ENCODE measurements at places on chromosomes 6 and 20.

DNA sequence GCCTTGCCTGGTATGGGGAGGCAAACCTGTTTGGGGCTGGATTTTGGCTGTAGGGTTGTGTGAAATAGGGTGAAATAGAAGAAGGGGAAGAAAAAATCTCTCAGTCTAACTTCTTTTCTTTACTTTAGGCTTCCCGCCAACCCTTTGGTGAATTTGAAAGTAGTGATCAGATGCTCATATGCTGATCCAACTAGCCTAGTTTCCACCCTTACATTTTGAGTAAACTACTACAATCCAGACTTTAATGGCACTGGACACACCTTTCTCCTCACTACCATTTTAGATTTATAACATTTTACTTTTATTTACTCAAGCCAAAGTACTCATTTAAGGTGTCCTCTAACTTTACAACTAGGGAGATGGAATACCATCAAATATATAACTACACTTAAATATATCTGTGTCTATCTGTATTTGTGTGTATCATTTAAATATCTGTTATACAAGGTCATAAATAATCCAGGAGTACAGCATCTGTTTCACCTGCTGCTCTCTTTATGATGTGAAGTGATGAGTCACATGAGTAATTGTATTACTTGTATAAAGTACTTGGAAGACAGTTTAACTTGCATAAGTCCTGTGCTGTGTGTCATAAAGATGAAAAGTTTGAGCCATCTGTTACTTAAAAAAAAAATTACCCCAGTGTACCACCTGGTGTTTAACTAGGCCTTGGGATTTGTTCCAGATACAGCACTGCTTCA, 172.1 kb downstream of the CDKAL1 start:
- no peak for DNase-seq

GRCh38 chr20:14992961-14993360, 655.5 kb upstream of the FLRT3 start:
- no peak for DNase-seq

GRCh38 chr6:105474234-105474633, 71.4 kb upstream of the PREP start:
- DNase-seq: no peak

GRCh38 chr6:136897071-136897470, 25.0 kb upstream of the SLC35D3 start:
- DNase-seq: no peak

- DNase-seq: no peak
Measured at GRCh38 chr20:10387686-10388085, 46.3 kb downstream of the MKKS start.

GRCh38 chr6:10684618-10685017, 9.8 kb downstream of the C6orf52 start:
- no peak for DNase-seq

DNA sequence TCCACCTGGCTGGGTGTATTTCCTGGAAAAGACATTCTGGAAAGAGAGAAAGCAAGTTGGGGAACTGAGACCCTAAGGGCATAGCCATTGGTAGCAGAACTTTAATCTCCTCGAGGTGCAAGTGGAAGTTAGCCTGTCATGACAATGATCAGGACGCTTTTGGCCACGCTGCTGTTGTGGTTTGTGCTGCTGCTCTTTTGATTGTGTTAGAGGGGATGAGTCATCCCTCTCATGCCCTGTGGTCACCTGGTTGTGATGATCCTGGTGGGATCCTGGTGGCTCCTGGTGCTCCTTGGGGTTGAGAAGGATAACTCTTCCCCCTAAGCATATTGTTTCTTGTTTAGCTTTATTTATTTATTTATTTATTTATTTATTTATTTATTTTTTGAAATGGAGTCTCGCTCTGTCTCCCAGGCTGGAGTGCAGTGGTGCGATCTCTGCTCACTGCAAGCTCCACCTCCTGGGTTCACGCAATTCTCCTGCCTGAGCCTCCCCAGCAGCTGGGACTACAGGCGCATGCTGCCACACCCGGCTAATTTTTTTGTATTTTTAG, 350.3 kb downstream of the KIF16B start:
- no peak for DNase-seq

DNA sequence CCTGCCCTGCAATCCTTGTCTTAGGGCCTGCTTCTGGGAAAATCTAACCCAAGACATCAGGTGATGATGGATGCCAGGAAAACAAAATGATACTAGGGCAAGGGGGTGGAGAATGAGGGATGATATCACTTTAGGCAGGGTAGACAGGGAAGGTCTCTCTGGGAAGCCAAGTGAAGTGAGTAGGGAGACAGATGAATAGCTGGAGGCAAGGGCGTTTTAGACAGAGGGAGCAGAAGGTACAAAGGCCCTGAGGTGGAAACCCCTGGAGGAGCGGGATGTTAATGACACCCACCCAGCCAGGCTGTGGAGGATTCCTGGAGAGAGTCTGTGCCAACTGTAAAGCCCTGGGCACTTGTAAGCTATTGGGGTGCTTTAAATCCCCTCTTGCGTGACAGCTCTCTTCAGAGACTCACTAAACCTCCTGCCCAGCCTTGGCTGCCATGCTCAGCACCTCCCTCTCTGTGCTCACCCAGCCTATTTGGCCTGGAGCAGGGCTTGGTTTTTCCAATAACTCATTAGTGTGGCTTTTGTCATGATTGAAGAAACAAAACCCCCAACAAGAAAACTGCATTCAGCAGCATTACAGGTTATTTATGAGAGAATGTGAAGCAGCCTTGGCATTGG, 12.4 kb upstream of the MDGA1 start:
- DNase-seq: no peak

DNA sequence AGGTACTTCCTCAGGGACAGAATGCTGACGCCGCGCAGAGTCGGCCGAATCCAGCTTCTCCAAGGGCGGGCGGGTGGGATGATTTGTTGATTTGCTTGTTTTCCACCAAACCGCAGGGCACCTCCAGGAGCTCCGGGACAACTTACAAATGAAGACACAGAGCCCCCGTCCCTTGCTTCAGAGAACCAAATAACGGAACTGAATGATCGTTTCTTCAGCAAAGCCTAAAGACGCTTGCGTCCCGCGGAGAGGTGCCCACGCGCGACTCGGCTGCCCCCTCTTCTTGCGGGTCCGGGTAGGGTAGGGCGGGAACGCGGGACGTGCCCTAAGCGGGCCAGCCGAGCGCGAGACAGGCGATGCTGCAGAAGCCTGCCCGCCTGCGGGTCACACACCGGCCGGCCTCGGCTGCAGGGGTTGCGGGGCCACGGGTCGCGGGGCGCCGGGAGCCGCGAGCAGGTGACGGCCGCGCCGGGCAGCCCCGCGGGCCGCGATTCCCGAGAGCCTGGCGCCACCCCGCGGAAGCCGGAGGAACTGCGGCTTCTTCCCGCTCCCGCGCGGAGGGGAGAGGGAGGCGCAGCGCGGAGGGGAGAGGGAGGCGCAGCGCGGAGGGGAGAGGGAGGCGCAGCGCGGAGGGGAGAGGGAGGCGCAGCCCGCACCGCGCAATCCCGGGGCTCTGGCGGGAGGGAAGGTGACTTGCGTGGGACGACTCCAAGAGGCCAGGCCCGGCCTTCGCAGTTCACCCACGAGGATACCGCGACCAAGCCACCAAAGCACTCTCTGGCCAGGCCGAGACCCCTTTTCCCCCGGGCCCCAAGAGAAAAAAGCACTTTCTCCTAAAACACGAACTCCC, 7.7 kb upstream of the FOXF2 start:
- DNase-seq: peak; percentile 24

GRCh38 chr20:18524646-18525045, 16.9 kb downstream of the SEC23B start:
- DNase-seq: no peak

DNA sequence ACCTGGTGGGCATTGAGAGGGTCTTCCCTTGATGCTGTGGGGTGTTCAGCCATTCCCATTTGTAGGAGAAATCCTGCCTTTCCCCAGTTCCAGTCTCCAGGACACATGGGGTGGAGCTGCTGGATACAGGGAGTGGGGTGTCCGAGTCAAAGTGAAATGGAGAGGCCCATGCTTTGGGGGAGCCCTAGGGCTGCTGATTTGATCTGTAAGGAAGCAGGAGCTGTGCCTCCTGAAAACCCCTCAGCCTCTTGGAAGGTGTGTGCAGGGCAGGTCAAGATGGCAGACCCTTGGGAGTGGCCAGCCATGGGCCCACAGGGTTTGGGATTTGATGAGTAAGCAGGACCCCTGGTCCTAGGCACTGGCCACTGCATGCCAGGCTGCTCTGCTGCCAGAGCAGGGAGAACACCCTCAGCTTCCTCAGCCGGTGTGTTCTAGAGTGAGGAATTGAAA, 82.0 kb downstream of the SERAC1 start:
- DNase-seq: no peak

- DNase-seq: no peak
Measured at GRCh38 chr20:49424536-49424935, 57.9 kb downstream of the KCNB1 start.

- DNase-seq: peak; percentile 98
Measured at GRCh38 chr6:147131532-147132128, 72.6 kb upstream of the STXBP5 start.

- no peak for DNase-seq
Measured at GRCh38 chr6:38501931-38502330, 137.8 kb downstream of the BTBD9 start.

DNA sequence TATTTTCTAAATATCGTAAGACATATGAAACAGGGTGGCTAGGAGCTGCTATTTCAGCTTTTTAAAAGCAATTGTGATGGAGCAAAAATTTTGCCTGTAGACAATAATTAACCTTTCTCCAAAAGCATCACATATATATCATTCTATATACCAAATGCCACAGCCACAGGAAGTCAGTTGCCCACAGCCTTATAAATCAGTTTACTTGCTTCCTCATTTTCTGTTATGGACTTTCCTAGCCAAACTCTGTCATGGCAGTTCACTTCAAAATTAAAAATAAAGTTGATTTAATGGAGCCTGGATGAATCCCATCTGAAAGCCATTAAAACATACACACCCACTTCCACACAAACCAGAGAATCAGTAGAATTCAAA, 93.4 kb upstream of the NHSL1 start:
- DNase-seq: peak; percentile 72

GRCh38 chr20:62969939-62970306, 17.4 kb downstream of the SLC17A9 start:
- no peak for DNase-seq

- DNase-seq: no peak
Measured at GRCh38 chr20:52104546-52105441, 86.8 kb downstream of the ZFP64 start.

- no peak for DNase-seq
Measured at GRCh38 chr20:10651227-10651990, 22.4 kb downstream of the JAG1 start.

- no peak for DNase-seq
Measured at GRCh38 chr20:20075032-20075431, 22.7 kb downstream of the CFAP61 start.

DNA sequence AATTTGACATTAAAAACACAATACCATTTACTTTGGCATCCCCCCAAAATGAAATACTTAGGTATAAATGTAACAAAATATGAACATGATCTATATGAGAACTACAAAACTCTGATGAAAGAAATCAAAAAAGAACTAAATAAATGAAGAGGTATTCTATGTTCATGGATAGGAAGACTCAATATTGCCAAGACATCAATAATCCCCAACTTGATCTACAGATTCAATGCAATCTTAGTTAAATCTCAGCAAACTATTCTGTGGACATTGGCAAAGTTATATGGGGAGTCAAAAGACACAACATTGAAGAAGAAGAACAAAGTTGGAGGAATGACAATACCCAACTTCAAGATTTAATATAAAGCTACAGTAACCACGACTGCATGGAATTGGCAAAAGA, 145.2 kb upstream of the HEY2 start:
- no peak for DNase-seq

DNA sequence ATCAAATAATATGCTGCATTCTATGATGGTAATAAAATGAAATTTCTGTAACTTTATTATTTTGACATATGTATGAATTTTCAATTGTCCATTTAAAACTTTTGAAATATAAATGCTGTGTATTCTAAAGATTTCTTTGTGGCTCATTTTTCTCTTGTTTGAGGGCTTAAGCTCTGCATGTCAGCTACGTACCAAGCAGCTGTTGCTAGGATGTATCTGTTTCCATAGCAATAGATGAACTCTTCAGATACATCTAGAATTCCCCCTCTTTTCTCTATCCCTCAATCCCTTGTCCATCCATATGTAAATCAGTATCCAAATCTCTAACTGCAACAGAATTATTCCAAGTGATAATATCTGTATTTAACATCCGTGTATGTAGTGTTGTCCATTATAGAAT, 76.5 kb upstream of the OPRM1 start:
- DNase-seq: no peak

DNA sequence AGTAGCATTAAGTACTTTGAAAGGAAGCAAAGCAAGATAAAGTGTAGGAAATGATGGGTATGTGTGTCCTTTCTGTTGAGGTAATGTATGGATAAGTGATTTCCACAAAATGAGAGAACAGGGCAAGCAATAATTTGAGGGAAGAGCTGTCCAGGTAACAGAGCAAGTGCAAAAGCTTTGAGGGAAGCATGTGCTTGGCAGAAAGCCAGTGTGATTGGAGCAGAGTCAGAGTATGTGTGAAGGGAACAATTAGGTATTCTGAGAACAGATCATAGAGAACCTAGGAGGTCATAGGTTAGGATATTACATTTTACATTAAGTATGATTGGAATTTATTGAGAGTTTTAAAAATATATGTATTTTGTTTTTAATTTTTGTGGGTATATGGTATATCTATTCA, 30.2 kb upstream of the MAN1A1 start:
- DNase-seq: no peak

DNA sequence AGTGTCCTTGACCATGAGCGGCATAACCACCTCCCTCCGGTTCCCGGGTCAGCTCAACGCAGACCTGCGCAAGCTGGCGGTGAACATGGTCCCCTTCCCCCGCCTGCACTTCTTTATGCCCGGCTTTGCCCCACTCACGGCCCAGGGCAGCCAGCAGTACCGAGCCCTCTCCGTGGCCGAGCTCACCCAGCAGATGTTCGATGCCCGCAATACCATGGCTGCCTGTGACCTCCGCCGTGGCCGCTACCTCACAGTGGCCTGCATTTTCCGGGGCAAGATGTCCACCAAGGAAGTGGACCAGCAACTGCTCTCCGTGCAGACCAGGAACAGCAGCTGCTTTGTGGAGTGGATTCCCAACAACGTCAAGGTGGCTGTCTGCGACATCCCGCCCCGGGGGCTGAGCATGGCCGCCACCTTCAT, 4.9 kb downstream of the TUBB1 start:
- DNase-seq: no peak

DNA sequence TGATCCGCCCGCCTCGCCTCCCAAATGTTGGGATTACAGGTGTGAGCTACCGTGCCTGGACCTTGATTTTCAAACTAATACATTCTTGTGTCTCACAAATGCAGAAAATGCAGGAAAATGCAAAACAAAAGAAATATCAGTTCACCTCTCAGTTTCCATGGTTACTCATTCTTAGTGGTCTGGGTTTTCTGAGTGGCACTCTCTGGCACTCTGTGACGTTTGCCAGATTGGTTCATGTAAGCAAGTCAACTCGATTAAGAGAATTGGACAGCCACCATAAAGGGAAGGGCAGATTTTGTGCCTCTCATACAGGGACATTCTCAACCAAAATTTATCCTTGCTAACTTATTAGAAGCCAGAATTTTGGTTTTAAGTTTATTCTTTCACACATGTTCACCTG, 8.6 kb downstream of the CMTR1 start:
- no peak for DNase-seq

- peak; percentile 48 for DNase-seq
Measured at GRCh38 chr6:134123666-134124208, 71.3 kb upstream of the SLC2A12 start.

GRCh38 chr20:31717478-31718201, 5.0 kb downstream of the BCL2L1 start:
- no peak for DNase-seq

All from AML-193 (cell line).